Activated gamma-delta T cell (primary cell): ENCODE measurements at places on chromosomes 6 and 20.

DNA sequence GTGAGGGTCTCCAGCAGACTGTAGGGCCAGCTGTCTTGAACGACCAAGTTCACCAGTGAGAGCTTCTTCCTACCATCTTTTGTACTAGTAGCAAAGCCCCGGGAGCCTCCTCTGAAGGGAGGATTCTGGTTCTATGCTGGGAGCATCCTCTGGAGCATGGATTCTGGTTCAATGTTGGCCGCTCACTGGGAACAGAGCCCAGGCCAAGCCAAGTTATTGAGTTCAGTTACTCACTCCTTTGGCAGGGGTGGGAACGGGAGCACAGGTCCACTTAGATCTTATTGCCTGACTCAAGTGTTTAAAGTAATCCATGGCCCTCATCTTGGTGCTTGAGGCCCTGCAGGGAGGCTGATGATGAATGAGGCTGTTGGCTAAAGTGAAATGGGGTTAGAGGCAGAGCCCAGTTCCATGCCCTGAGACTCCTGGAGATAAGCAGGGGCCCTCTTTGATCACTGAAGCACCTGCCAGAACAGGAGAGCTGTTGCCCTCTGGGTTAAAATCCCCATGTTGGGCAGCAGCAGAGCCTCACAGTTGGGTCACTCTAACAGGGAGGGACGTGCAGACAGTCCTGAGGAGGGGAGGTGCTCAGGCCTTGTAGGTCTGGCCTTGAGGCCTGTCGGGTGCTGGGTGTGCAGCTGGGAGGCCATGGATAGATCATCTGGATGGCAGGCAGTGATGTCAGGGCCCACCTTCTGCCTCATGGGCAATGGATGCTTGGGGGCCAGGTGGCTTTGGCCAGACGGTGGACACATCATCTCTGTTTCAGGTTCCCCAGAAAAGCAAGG, 98.3 kb upstream of the SYNDIG1 start:
- no peak for DNase-seq

DNA sequence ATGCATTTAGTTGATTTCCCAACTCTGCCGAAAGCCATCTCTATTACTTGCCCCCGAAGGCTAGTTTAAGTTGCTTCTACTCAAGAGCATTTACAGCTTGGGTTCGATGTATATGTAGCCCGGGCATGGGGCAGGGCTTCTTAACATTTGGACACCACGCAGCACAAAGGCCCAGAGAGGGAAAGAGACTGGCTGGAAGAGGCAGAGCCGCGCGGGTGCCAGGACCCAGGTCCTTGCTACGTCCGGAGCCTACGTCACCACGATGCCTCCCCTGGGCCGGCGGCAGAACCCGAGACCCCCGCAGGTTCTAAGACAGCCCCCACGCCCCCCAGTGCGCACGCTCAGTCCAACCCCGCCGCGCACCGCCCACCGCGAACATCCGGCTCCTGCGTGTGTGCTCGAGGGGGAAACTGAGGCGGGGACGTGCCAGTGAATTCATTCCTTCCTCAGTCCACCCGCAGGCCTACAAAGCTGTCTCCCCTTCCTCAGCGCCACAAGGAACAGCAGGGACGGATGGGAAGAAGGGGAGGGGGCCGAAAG, 367 bp upstream of the PCIF1 start:
- DNase-seq = peak; percentile 55

DNA sequence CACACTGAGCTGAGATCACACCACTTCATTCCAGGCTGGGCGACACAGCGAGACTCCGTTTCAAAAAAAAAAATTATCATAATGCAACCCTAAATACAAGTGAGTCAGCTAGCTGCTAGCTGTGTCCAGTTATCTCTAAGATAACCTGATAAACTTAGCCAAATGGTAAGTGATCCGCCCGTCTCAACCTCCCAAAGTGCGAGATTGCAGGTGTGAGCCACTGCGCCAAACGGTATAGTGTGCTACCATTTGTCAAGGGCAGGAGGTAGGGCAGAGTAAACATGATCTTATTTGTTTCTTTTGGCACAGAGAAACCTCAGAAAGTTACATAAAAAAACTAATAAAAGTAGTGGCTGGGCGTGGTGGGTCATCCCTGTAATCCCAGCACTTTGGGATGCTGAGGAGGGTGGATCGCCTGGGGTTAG, 4.7 kb upstream of the C6orf132 start:
- no peak for DNase-seq

DNA sequence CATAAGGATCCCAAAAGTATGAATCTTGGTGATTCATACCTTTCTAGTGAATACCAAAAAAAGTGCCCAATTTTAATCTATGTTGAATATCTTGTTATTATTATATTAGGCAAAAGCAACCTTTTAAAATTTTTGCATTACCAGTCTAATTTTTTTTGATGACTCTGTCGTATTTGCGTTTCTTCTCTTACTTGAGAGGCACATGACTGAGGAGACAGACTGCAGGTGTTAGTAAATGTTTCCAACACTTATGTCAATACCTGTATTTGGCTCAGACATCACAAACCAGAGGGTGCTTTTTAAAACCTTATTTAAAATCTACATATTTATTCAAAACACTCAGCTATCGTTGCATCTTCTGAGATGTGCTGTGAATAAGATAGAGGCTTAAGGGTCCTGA, 27.1 kb downstream of the ID4 start:
- DNase-seq = no peak

GRCh38 chr20:45935416-45936046, 1.0 kb downstream of the PCIF1 start:
- no peak for DNase-seq

DNA sequence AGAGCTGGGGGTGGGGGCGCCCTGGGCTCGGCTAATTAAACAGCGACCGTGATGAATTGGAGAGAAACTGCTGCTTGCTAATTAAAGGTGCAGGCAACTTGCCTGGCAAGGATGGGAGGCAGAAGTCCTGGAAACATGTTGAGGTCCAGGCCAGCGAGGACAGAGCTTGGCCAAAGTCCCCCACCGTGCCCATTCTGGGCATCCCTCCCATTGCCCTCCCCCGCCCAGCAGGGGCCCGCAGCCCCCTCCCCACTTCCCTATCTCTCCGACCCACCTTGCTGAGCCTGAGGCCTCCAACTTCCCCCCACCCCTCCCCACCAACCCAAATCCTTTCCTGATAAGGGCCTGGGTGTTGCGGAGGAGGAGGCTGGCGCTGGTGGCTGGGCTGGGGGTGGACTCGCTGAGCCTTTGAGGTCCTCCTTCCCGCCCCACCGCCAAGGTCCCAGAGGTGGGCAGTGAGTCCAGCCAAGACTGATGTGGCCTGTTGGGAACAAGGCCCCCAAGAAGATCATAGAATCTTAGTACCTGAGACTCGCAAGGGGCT, 23.3 kb downstream of the C20orf203 start:
- no peak for DNase-seq

DNA sequence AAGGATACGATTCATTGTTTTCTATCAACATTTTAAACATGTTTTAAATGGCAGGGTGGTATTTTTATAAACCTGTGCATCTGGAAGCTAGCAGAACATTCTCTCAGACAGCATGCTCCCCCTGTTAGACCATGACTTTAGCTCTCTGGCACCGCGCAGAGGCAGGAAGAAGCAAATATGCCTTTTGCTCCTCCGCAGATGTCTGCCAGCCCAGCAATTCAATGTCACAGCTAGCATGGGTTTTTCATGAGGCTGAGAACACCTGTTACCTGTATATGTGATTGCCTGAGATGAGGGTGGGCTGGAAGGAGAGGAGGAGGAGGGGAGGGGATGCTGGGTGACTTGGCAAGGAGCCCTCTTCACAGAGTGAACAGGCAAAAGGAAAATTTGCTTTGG, 6.7 kb downstream of the MTCH1 start:
- DNase-seq = no peak

DNA sequence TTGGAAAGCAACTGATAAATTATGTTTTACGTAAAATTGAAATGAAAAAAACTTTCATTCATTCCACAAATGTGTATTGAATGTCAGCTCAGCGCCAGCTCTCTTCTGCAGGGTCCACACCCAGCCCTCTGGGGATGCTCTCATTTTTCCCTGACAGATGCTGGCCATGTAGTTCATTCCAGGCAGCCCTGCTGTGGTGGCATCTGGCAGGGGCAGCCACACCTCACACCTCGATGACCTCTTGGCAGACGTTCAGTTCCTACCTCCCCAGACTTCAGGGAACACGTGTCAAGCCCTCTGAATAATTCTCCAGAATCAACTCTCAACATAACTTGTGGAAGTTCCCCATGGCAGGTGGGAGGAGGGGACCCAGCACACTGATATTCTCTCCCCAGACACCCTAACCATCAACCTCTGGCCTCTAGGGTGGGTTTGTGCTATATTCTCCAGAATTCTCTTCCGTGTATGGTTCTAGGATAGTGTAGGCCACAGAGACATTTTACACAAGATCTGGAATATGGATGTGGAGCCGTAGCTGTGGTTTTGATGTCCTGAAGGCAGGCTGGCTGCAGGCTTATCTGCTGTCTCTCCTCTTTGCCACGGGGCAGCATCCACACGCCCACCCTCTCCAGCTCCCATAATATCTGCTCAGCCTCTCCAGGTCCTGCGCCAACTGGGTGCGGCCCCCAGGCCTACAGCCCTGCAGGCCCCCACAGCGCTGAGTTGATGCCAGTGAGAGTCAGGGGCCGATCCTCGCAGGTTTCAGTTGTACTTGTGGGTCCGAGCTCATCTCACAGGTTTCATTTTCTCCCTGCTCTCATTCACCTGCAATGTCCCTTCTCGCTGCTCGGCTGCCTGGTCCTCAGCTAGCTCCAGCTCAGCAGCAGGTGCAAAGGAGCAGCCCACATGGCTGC, 175.8 kb upstream of the ARID1B start:
- no peak for DNase-seq

DNA sequence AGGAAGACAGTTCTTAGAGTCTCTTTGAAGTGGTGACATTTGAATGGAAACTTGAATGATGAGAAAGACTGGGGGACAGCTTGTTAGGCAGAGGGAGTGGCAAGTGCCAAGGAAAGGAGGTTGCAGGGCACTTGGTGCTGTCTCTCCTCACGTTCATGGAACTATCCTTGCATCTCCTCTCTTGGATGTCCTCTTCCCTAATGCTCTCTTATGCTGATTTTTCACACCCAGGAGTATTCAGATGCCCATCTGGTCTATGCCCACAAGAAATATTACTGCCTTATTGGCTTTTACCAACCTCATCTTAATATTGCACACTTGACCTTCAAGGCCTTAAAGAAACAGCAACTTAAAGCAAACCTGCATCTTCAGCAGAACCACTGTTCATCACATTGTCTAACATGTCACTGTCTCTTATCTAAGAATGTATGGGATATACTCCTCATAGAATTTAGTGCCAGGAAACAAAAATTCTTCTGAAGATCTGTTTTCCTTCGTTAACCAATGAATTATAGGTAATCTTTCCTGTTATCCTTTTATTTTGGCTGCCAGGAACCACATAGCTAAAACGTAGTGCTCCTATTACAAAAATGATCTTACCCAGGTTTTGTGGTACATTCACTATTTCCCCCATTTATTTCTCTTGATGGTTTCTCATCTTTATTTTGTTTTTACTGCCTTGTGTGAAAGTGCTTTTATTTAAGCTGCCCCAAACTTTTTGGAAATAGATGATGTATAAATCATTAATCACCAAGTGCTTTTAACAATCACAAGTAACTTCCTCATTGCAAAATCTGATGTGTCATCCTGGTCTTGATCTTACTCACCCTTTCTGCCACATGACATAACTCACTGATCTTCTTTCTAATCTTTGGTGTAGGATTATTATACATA, 12.8 kb downstream of the RGS17 start:
- no peak for DNase-seq

DNA sequence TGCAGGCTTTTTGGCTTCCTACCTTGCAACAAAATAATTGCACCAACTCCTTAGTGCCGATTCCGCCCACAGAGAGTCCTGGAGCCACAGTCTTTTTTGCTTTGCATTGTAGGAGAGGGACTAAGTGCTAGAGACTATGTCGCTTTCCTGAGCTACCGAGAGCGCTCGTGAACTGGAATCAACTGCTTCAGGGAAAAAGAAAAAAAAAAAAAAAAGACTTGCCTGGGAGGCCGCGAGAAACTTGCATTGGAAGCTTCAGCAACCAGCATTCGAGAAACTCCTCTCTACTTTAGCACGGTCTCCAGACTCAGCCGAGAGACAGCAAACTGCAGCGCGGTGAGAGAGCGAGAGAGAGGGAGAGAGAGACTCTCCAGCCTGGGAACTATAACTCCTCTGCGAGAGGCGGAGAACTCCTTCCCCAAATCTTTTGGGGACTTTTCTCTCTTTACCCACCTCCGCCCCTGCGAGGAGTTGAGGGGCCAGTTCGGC, 420 bp downstream of the SOX4 start:
- no peak for DNase-seq

DNA sequence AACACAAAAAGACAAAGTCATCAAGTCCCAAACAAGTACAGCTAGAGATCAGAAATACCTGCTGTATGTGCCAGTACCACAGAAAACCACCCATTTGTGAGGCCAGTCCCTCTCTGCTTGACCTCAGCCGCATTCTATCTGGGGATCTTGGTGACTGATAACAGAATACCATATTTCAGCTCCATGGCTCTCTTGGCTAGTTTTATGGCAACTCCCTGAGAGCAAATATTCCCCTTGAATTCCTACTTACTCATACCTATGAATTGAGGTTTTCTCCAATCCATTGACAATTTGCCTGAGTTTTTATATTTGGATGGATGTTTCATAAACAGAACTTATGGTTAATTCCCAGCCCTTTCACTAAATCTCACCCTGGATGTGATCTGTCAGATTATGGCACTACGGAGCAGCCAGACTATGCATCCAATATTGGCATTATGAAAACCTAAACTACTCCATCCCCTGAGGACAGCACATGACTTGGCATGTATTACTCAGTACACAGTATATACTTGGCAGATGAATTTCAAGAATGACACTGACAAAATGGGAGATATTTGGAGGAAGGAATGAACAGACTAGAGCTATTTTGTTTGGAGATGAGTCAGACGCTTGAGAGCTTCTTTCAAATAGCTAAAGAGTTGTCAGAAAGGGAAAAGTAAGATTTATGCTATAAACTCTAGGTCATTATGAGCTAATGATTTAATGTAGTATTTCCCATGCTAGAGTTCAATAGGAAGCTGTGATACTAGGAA, 95.7 kb downstream of the PRDM1 start:
- DNase-seq = no peak

DNA sequence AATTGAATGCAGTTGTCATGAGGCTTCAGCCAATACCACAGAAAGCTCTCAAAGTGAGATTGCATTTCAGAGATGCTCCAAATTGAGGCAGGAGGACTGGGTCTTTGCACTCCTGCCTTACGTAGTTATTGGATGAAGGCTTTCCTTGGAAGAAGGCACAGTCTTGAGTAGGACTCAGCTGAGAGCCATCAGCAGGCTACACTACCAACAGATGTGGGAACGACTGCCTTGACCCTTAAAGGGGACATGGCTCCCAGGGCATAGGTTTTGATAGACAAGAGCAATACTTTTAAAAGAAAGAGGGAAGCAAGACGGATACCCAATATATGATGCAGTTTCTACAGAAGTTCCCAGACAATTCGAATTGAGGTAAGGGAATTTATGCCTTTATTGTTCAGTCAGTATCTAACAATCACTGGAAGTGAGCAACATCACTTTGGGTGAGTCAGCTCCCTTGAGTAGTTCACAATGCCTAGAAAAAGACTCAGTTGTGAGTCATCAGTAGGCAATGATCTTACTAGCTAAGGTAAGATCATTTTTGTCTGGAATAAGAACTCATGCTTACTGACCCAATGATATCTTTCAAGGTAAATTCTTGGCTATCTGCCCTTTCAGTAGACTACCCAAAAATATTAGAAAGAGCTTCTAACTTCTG, 390.8 kb downstream of the GJA1 start:
- no peak for DNase-seq
